ENCODE measurements at places on chromosomes 4 and X. TPM values are rescaled to one million over a fixed set of nuclear protein-coding genes. Genes with fewer than 3 reads are reported as not detected.
A peak's percentile ranks its signal among the peaks of the same experiment; 100 is the strongest.

Gene CLCN5
- total RNA-seq: 13.8 TPM

Gene CLCN4
- total RNA-seq: 16.2 TPM

GRCh38 chrX:71636438-71637252 is 18.3 kb upstream of the CXCR3 start:
- DNase-seq: no peak

DNA sequence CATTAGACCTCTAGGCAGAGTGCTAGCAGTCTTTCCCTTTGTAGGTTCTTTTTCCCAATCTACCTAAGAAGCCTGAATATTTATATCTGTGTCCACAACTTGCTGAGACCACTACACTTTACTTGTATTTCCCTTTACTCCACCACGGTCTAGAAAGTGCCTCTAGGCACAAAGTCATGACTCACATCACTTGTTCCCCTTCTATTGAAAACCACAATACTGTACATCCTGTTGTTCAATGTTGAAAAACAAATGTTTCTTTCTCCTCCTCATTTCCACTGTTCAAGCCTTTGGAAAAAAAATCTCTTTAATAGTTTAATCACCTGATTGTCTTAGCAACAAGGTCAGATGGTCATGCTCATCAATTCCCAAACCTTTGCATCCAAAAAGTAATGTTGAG is 326.7 kb downstream of the GUCY2F start:
- DNase-seq: no peak

DNA sequence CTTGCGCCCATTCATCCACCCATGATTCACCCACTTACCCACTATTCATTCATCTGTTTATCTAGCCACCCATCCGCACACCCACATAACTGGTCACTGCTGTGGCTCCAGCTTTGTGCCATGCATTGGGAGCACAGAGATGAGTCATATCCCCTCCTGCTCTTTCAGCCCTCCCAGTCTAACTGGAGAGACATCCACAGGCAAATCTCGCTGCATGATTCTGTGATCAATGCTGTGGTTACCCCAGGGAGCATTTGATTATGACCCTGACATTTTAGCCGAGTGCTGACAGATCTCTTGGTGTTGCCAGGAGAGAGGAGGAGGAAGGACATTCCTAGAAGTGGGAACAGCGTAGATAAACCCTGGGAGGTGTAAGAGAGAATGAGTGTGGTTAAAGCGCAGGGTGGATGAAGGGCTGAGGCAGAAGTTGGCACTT is 10.4 kb upstream of the PORCN start:
- peak; percentile 90 for DNase-seq

- no peak for DNase-seq
Observed at GRCh38 chr4:55028196-55028595, 97.2 kb downstream of the KDR start.

- DNase-seq: no peak
Observed at GRCh38 chr4:116736756-116737155, 348.6 kb downstream of the TRAM1L1 start.
